ENCODE measurements at places on chromosomes 3 and 15.

GRCh38 chr3:139974809-139975425 lies 39.9 kb downstream of the CLSTN2 start:
- DNase-seq: no peak

GRCh38 chr3:60536420-60536819 lies 714.8 kb downstream of the FHIT start:
- DNase-seq: no peak

DNA sequence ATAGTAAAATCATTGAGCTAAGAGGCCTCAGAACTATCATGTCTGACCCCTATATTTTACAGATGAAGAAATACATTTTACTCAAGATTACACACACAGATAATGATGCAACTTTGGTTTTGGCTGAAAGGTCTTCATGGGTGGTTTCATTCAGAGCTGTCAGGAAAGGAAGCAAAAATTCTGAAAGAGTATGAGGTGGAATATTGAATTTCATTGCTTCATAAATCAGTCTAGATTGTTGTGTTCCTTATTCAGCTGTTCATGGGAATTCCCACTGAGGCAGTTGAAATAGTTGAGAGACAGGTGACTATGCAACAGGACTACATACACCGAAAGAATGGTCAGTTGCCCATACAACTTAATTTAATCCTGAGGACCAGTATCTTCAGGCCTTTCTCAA lies 39.4 kb downstream of the CD200 start:
- no peak for DNase-seq

- no peak for DNase-seq
These were observed 77.2 kb downstream of the SCN10A start for GRCh38 chr3:38738630-38739395.

- DNase-seq: no peak
These were observed 3.1 kb upstream of the TATDN2 start for GRCh38 chr3:10245081-10245712.

- DNase-seq: no peak
These were observed 612.8 kb upstream of the AGTR1 start for GRCh38 chr3:148084931-148085330.

DNA sequence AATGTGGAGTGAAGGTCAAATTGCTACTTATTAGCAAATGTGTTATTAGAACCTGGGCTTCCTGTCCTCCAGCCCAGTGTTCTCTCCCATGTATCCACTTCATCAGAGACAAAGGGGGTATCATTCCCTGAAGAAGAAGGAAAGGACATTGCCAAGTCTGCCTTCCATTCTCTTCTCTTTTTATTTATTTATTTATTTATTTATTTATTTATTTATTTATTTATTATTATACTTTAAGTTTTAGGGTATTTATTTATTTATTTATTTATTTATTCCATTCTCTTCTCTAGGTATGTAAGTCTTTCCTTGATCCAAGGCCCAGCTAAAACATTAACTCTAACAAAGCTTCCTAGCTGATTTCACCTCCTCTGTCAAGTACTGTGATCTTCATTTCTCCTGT lies 277.8 kb upstream of the DNAJC19 start:
- DNase-seq: no peak

DNA sequence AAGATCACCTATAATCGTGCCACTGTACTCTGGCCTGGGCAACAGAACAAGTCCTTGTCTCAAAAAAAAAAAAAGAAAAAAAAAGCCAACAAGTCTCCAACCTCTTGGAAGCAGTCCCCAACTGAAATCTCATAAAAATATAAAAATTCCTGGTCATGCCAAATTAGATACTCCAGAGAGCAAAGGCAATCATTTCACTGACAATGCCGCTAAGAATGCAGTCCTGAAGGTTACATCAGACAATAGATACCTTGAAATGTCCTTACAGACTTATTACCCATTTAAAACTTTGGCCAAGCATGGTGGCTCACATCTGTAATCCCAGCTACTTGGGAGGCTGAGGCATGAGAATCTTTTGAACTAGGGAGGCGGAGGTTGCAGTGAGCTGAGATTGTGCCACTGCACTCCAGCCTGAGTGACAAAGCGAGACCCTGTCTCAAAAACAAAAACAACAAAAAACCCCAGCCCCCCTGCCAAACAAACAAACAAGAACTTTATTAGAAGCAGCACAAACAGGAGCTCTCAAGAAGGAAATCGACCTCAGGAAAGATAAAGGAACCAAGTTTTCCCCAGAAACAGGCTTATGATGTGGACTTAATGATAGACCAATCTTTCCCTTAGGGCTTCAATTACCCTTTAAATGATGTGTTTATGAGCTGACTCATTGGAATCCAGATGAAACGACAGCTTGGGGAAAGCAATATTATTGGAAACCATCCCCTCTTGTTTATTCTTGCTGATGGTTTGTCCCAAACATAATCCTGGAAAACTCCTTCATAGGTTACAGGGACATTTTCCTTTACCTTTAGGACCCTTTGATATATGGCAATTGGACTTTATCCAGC lies 53.1 kb upstream of the XCR1 start:
- no peak for DNase-seq

GRCh38 chr15:99321468-99321867 lies 70.2 kb downstream of the LRRC28 start:
- no peak for DNase-seq

DNA sequence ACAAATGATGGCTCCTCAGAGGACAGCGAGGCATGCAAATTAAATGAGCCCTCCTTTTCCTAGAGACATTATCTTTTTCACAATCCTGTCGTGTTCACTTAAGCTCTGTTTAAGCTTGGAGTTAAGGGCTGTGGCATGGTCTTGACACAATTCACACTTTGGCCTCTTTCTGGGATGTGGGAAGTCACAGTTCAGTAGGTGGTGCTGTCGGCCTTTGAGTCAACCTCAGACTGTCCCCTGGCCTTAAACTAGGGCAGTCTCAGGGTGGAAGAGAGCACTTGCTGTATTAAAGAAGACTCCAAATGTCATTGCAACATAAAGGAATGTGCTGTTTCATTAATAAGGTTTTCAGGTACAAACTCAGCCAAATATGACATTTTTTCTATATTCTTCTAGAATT lies 351.0 kb downstream of the MCTP2 start:
- no peak for DNase-seq

GRCh38 chr15:42594095-42594494 lies 18.7 kb downstream of the STARD9 start:
- DNase-seq: no peak

- no peak for DNase-seq
These were observed 237.5 kb downstream of the THSD4 start for GRCh38 chr15:71352765-71353164.

GRCh38 chr3:131735116-131735515 lies 232.3 kb upstream of the MRPL3 start:
- no peak for DNase-seq

- DNase-seq: no peak
These were observed 1.8 kb upstream of the SH2D7 start for GRCh38 chr15:78090422-78091063.

- no peak for DNase-seq
These were observed 33.6 kb downstream of the HHLA2 start for GRCh38 chr3:108329947-108330346.

DNA sequence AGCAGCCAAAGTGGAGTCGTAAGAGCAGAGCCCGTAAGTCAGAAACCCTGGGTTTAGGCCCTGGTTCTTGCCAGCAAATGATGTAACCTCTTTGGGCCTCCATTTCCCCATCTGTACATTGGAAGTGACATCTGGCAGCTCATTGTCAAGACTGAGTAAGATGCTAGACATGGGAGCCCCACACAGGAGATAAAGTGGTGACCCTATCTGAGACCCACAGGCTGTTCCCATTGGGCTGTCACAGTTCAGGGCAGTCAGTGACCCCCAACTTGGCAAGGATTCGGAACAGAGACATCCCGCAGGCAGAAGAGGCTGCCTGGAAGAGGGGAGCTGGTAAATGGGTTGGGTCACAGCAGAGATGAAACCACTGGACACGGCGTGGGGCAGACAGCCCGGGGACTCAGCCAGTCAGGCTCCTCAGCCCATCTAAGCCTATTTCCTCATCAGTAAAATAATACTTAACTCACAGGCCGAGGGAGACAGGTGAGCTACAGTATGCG lies 1.8 kb downstream of the CLN6 start:
- no peak for DNase-seq

GRCh38 chr3:170622369-170623159 lies 36.7 kb upstream of the SLC7A14 start:
- DNase-seq: no peak
